ENCODE measurements at places on chromosomes 5 and 9. TPM values are rescaled to one million over a fixed set of nuclear protein-coding genes. Genes with fewer than 3 reads are reported as not detected.

GRCh38 chr5:153893817-153894216, 144.9 kb downstream of the FAM114A2 start:
- H3K4me3 ChIP-seq: no peak overlapping the region
- H3K27me3 ChIP-seq: no peaks in the 10 kb centered on the region
- H3K36me3 ChIP-seq: no peaks in the 10 kb centered on the region
- H3K4me1 ChIP-seq: no peaks in the 10 kb centered on the region
- DNase-seq: no peak

The CNTLN gene
- total RNA-seq: 0.94 TPM

- H3K36me3 ChIP-seq: no peaks in the 10 kb centered on the region
- H3K27me3 ChIP-seq: no peaks in the 10 kb centered on the region
- DNase-seq: no peak
- no peak overlapping the region for H3K27ac ChIP-seq
Observed at GRCh38 chr9:110700953-110701352, 32.4 kb downstream of the MUSK start.

DNA sequence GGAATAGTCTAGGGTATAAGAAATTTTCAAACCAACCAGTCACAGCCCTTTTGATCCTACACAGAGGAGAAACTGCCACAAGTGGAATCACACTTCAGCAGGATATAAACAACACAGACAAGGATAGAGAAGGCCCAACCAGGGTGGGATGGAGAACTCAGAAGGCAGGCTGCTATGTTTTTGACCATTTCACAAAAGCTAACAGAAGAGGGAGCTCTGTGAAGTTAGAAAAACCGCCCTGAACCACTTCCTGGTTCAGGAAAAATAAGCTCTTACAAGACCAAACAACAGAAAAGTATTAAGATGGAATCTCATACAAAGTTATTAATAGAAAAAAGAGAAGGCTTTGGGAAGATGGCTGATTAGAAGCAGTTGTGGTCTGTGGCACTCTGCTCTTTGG, 960 bp upstream of the IFNB1 start:
- no peak for DNase-seq
- peaks cover 2% of the 10 kb centered on the region for H3K27me3 ChIP-seq
- no peaks in the 10 kb centered on the region for H3K36me3 ChIP-seq
- no peak overlapping the region for H3K4me3 ChIP-seq
- peaks cover 3% of the 10 kb centered on the region for H3K4me1 ChIP-seq
- H3K27ac ChIP-seq: no peak overlapping the region

GRCh38 chr5:163941079-163941478, 435.7 kb downstream of the MAT2B start:
- peaks cover 16% of the 10 kb centered on the region for H3K4me1 ChIP-seq
- H3K36me3 ChIP-seq: no peaks in the 10 kb centered on the region
- H3K27me3 ChIP-seq: no peaks in the 10 kb centered on the region

DNA sequence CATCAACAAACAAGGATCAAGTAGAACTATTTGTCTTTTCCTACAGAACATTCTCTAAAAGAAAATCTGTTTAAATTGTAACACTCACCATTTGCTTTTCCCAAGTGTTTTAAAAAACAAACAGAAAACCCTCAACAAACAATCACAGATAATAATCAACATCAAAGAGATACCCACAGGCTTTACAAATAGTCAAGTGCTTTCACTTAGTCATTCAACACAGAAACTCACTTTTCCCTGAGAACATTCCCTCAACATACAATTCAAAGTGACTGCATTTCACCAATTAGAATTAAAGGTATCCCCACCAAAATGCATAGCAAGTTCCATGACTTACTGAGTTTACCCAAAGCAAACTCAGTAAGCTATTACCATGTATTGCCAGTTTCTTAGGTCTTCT, 144.9 kb downstream of the NR2F1-AS1 start:
- no peak overlapping the region for H3K27ac ChIP-seq
- H3K27me3 ChIP-seq: no peaks in the 10 kb centered on the region
- DNase-seq: no peak
- no peak overlapping the region for H3K4me3 ChIP-seq
- no peaks in the 10 kb centered on the region for H3K4me1 ChIP-seq

The LHX2 gene
- 0.49 TPM for total RNA-seq

GRCh38 chr9:125659954-125660353, 47.1 kb downstream of the MAPKAP1 start:
- H3K4me3 ChIP-seq: no peak overlapping the region
- H3K27ac ChIP-seq: no peak overlapping the region
- no peak for DNase-seq
- H3K4me1 ChIP-seq: no peaks in the 10 kb centered on the region

The PCDHA11 gene
- not detected for total RNA-seq

DNA sequence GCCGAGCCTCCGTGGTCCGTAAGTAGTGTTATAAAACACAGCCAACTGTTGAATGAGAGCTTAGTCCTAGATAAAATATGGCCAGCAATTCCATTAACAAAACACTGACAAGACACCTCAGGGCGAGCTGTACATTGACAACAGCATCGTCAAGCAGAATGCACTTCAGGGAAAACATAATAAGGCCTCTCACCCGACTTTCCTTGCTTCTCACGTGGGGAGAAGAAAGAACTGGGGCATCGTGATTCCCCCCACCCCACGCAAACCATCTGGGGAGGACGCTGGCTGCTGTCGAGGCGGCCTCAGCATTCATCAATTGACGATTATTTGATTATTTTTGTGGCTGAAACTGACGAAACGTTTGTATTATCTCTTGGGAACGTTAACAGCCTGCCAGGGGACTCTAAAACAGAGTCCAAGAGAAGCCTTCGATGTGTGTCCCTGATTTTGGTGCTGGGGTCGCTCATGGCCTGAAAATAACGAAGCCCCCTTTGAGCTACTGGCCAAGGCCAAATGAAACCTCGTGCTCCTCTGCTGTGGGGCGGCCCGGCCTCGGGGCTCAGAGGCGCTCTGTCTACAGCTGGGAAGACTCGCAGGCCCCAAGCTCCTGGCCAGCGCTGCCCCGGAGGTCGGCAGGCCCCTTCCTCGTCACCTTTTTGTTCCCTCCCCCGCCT, 464 bp downstream of the GDF9 start:
- no peaks in the 10 kb centered on the region for H3K36me3 ChIP-seq
- no peak for DNase-seq
- H3K4me3 ChIP-seq: peak overlapping the region; percentile 82

DNA sequence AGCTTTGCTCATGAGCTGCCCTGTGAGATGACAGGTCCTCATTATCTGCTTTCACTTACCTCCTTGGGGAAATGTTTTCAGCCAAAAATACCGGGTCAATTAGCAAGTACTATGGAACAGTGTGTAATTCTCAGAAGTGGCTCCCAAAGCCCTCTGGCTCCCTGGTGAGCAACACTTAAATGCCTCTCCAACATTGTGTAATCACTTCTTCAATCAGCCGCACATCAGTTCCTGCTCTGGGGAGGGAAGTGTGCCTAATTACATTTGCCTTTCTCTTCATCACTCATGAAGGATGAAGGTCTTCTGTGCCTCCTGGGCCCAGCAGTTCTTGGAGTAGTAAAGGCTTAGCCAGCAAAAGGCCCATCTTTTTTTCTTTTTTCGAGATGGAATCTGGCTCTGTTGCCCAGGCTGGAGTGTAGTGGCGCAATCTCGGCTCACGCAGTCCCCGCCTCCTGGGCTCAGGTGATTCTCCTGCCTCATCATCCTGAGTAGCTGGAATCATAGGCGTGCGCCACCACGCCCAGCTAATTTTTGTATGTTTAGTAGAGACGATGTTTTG, 23.1 kb downstream of the NIM1K start:
- H3K27me3 ChIP-seq: no peaks in the 10 kb centered on the region
- no peak overlapping the region for H3K27ac ChIP-seq
- H3K36me3 ChIP-seq: no peaks in the 10 kb centered on the region
- H3K4me1 ChIP-seq: no peaks in the 10 kb centered on the region
- H3K4me3 ChIP-seq: no peak overlapping the region

DNA sequence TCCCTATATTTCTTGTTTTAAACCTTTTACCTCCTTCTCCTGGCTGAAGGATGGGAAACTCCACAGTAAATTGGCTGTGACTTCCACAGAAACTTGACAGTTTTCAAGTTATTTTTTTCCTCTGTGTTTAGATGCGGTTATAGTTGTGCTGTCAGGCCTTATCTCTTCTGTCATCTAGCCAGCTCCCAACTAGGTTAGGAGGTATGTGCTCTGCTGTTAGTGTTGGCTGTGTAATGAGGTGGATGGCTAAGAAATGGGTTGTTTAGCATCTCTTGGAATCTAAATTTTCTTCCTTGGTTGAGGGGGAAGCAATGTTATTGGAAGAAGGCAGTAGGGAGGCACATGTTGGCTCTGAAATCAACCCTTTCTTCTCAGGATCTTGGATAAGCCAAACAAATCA, 149.9 kb upstream of the RUSC2 start:
- no peaks in the 10 kb centered on the region for H3K4me1 ChIP-seq
- DNase-seq: no peak
- no peak overlapping the region for H3K4me3 ChIP-seq
- no peaks in the 10 kb centered on the region for H3K36me3 ChIP-seq
- no peak overlapping the region for H3K27ac ChIP-seq

GRCh38 chr5:164742025-164742424, 1236.6 kb downstream of the MAT2B start:
- H3K27me3 ChIP-seq: no peaks in the 10 kb centered on the region
- peaks cover 6% of the 10 kb centered on the region for H3K4me1 ChIP-seq
- no peak overlapping the region for H3K4me3 ChIP-seq
- DNase-seq: no peak
- H3K27ac ChIP-seq: no peak overlapping the region

The PGM5 gene
- not detected for total RNA-seq

DNA sequence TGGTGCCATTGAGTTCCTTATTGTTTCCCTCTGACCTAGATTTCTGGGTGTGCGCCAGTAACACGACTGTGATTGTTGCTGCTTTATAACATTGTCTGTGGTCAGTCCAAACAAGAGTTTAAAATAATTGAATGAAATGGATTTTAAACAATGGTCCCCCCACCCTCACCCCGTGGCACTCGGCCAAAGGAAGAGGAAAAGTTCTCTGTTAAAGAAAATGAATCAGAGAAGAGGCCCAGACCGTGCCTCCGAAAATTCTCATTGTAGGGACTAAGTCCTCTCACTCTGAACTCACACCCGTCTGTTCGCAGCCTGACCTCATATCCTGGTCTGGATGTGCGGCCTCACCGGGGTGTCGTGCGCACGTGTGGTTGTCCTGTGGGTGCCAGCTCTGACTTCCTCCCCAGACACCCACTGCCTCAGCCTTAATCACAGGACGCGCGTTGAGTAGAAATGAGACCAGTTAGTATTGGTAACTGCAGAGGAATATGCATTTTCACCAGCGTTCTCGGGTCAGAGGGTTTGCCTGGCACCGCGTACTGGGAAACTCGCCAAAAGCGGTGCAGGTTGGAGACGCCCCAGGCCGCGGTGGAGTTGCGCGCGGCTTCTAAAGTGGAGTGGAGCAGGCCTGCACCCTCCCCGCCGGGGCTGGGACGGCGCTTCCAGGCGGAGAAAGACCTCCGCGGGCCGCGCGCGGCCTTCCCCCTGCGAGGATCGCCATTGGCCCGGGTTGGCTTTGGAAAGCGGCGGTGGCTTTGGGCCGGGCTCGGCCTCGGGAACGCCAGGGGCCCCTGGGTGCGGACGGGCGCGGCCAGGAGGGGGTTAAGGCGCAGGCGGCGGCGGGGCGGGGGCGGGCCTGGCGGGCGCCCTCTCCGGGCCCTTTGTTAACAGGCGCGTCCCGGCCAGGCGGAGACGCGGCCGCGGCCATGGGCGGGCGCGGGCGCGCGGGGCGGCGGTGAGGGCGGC, at the start of gene ABL1:
Gene ABL1 (plus strand): TSS at position 884 of the 966 bp plus-strand sequence. CDS start 193 bp downstream, outside the sequence.
- no peaks in the 10 kb centered on the region for H3K27me3 ChIP-seq
- peak within 1 kb of the TSS; percentile 28 for H3K27ac ChIP-seq
- DNase-seq: peak; percentile 72
- peaks cover 19% of the 10 kb centered on the region for H3K4me1 ChIP-seq

GRCh38 chr5:10856683-10857337, 95.8 kb upstream of the DAP start:
- no peak overlapping the region for H3K4me3 ChIP-seq
- no peak overlapping the region for H3K27ac ChIP-seq
- peak; percentile 39 for DNase-seq
- no peaks in the 10 kb centered on the region for H3K4me1 ChIP-seq

DNA sequence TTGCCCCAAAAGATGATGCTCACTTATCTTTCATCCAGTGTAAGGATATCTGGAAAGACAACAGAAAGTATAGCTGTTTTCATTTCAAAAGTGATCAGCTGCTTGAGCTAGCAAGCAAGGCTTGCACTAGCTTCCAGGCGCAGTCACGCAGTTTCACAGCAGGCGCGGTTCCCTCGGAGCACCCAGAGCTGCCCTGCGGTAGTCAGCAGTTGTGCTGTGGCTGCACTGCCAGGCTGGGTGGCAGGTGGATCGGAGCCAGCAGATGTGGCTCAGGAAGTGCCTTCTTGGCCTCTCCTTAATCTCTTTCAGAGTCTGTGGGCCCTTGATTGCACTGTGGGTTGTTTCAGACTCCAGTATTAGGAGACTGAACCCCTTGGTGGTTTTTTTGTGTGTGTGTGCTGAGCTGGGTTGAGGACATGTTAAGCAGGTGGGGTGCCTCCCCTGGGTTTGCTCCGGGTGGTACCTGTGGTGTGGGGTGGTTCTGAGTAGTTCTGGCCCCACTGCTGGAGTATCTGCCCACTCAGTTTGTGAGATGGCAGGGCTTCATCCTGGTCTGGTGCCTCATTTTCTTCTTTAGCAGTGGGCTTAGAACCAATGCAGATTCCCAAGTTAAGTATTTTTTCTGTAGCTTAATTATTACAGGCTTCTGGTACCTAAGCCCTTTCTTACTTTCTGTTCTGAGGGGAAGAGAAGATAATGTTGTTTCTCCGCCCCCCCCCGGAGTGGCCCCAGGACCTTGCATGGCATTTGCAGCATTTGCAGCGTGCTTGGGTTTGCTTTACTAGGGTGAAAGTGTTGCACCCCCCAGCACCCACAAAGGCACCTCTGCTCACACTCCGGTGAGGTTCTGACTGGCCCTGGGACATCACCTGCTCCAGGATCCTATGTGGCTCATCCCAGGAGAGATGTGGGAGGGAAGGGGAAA, 16.4 kb downstream of the TENT4A start:
- peaks cover 27% of the 10 kb centered on the region for H3K4me1 ChIP-seq
- no peaks in the 10 kb centered on the region for H3K27me3 ChIP-seq
- no peaks in the 10 kb centered on the region for H3K36me3 ChIP-seq

DNA sequence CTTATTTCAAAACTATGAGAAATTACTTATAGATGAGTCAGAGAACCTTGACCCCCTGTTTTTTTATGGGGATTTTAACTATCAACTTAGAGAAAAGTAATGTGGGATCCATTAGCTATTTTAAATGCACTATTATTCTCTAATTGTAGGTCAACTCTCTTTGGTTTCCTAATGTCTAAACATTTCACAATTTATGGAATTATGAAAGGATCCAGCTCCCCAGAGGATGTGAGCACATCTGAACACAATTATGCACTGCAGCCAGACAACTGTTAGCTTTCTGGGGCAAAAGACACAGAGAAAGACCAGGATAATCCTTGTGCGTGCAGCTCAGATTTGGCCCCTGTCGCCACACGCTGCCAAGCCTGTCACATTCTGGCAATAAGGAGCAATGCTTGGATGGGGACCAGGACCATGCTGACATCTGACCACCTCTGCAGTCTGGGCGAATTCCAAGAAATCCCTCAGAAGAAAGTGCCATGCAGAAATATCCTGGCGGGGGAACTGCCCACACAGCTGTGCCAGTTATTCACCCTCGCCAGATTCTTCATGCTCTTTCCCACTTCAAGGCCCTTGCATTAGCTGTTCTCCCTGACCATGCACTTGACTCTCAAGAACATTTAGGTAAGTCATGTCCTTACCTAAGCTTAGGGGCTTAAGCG, 22.2 kb upstream of the CMBL start:
- H3K27ac ChIP-seq: no peak overlapping the region
- no peak overlapping the region for H3K4me3 ChIP-seq
- DNase-seq: no peak

- no peak overlapping the region for H3K4me3 ChIP-seq
- H3K27me3 ChIP-seq: no peaks in the 10 kb centered on the region
- no peak overlapping the region for H3K27ac ChIP-seq
- no peaks in the 10 kb centered on the region for H3K36me3 ChIP-seq
Observed at GRCh38 chr9:72794946-72795345, 157.9 kb downstream of the ALDH1A1 start.
